ENCODE measurements at places on chromosomes 3 and 15. TPM values are rescaled to one million over a fixed set of nuclear protein-coding genes. Genes with fewer than 3 reads are reported as not detected.

SH2D7 gene
- total RNA-seq = not detected

CAND2 gene
- 1.8 TPM for total RNA-seq

DISP2 gene
- 0.19 TPM for total RNA-seq

IL17RC gene
- total RNA-seq = 0.93 TPM

DNA sequence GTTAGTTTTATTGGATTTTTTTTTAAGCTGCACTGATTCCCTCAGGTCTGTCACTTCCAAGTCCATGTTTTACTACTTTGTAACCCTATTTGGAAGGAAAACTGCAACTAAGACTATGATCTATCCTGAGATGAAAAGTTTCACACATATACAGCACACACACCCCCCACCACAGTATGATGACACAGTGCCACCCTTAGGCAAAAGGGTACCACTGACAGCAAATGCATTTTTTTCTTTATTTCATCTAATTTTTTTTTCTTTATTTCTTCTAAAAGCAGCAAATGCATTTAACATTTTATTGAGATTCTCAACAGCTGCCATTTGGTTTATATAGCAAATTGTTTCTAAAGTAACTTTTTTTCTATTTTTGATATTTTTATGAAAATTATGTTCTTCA lies 21.2 kb downstream of the NGRN start:
- H3K4me3 ChIP-seq = no peak overlapping the region
- no peaks in the 10 kb centered on the region for H3K27me3 ChIP-seq
- DNase-seq = peak; percentile 37
- H3K27ac ChIP-seq = no peak overlapping the region
- H3K4me1 ChIP-seq = no peaks in the 10 kb centered on the region
- H3K36me3 ChIP-seq = no peaks in the 10 kb centered on the region

- DNase-seq = no peak
- H3K4me1 ChIP-seq = peaks cover 15% of the 10 kb centered on the region
- peaks cover 2% of the 10 kb centered on the region for H3K36me3 ChIP-seq
- H3K4me3 ChIP-seq = no peak overlapping the region
Measured at GRCh38 chr15:36886191-36886590, 214.2 kb downstream of the MEIS2 start.

DNA sequence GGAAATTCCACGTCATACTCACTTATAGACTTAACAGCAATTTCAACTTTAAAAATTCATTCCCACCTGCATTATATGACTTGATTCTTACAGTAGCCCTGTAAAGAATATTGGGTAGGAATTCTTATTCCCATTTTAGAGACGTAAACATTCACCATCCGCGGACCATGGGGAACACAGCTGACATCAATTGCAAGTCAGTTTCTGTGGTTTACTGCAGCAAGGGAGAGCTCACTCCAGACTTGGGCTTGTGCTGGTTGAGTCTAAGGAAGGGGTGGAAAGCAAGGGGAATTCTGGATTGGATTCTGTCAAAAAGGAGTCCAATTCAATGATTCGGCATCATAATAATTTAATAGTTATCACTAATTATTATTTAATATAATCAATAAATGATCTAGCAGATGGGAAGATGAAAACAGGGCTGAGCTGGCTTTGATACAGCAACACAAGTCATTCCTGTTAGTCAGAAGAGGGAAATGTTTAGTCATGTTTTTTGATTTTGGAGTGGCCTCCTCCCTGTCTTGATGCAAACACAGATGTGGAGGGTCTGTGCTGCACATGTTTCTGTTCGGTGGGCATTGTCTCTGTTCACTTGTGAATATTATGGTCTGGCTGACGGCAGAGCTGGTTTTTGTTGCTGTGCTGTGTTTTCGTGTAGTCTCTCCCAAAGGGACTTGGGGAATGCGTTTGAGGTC lies 9.7 kb downstream of the LIPC start:
- H3K27me3 ChIP-seq = no peaks in the 10 kb centered on the region
- H3K4me1 ChIP-seq = peaks cover 32% of the 10 kb centered on the region
- H3K36me3 ChIP-seq = no peaks in the 10 kb centered on the region
- no peak for DNase-seq
- peak overlapping the region; percentile 19 for H3K27ac ChIP-seq

DNA sequence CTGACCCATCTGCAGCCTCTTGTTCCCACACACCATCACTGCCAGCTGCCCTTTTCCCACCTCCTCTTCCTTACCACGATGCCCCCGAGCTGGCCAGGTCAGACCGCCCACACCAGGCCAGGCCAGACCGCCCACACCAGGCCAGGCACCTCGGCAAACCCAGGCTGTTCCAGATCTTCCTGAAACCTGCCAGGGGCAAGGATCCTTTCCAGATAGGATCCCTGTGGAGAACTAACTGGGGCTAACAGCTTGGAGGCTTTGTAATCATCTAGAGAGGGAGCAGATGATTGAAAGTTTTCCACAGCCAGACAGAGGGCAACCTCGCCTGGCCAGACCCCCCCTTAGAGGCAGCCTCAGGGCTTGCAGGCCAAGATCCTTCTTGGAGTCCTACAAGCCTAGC lies 287.3 kb upstream of the TLE3 start:
- H3K4me1 ChIP-seq = no peaks in the 10 kb centered on the region
- no peaks in the 10 kb centered on the region for H3K36me3 ChIP-seq
- no peak overlapping the region for H3K27ac ChIP-seq

DNA sequence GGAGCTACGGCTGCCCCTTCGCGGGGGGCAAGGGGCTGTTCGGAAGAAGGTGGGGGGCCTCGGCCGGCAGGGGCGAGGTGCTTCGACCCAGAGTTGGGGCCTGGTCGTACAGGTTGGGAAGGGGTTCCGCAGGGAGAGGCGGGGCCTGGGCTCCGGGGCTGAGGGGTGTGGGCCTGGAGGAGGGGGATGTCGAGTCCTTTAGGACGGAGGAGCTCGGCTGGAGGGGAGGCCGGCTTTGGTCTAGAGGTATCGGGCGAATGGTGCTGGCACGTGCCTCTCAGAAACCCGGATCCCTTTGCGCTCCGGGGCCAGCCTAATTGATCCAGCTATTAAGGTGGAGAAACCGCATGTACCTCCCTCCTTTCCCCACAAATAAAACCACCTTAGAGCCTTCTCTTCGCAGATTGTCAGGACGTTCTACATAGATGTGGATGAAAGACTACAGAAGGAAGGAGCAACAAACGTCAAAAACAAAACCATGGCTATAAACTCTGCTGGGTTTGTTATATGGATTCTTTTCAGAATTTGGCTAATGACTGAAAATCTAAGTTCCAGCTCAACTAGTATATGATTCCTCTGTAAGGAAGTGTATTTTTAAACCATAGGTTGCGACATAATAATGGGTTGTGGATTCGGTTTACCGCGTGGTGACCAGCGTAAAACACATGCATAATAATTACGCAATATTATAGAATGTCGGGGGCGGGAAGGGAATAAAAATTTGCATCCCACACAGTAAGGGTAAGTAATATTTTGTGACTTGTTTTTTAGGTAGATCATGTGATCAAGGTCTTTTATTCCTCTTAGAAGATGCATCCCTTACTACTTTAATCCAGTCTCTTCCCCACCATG lies 644 bp upstream of the NGLY1 start:
- H3K27ac ChIP-seq = peak overlapping the region; percentile 73
- H3K4me3 ChIP-seq = peak overlapping the region; percentile 86
- H3K27me3 ChIP-seq = no peaks in the 10 kb centered on the region
- DNase-seq = peak; percentile 54

GRCh38 chr3:102205647-102206046 lies 229.2 kb upstream of the ZPLD1 start:
- DNase-seq = no peak
- H3K36me3 ChIP-seq = peaks cover 3% of the 10 kb centered on the region
- H3K4me3 ChIP-seq = no peak overlapping the region
- H3K27me3 ChIP-seq = no peaks in the 10 kb centered on the region
- H3K4me1 ChIP-seq = no peaks in the 10 kb centered on the region

DNA sequence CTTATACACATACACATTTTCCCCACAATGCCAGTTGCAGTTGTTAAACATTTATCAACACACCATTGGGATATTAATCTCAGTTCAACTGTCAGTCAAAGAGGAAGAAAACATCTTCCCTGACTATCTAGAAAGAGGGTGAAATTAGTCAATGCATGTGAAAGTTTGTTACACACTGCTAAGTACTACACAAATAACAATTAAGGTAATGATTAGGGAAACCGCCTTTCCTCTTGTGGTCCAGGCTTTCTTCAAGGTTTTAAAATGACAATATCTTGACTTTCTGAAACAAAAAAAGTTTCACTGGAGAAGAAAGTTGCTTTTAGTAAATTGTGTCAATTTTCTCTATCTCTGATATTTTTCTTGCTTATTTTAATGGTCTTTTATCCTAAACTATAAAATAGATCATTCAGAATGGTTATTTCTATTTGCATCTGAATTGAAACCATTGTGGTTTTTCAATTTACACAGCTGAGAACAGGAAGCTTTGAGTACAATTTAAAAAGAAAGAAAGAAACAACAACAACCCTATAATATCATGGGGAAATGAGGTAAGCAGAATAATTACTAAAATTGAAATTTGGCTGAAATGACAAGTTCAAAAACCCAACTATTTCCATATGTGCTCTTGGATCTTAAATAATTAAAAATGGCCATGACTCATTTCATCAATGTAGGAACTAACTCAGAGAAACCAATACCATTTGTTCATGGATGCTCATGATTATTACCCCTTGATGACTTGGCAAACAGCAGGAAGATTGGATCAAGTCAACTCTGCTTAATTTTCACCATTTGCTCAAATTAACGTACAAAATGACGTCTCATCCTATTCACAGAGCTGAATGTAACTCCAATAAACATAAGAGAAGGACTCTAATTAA lies 31.7 kb downstream of the GPR149 start:
- H3K27ac ChIP-seq = no peak overlapping the region
- no peaks in the 10 kb centered on the region for H3K4me1 ChIP-seq
- DNase-seq = no peak
- H3K36me3 ChIP-seq = no peaks in the 10 kb centered on the region

DNA sequence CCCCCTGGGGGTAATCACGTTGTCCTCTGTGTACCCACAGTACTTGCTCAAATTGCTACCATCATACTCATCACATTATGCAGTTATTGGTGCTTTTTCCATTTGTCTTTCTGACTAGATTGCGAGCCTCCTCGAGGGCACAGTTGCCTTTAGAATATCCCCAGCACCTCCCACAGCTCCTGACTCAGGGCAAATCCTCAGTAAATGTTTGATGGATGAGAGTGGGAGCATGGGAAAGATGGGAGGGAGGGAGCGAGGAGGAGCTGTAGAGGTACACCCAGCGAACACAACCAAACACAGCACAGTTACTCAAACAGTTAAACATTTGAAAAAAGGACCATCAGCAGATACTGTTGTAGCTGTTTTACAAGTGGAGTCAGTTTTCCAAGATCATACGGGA lies 27.9 kb downstream of the SIDT1 start:
- peaks cover 20% of the 10 kb centered on the region for H3K4me1 ChIP-seq
- no peak overlapping the region for H3K27ac ChIP-seq
- no peaks in the 10 kb centered on the region for H3K27me3 ChIP-seq
- no peak for DNase-seq
- H3K36me3 ChIP-seq = no peaks in the 10 kb centered on the region

- DNase-seq = no peak
- no peak overlapping the region for H3K27ac ChIP-seq
- no peak overlapping the region for H3K4me3 ChIP-seq
- H3K27me3 ChIP-seq = no peaks in the 10 kb centered on the region
- peaks cover 6% of the 10 kb centered on the region for H3K36me3 ChIP-seq
- peaks cover 47% of the 10 kb centered on the region for H3K4me1 ChIP-seq
Measured at GRCh38 chr15:74415966-74416916, 17.5 kb downstream of the SEMA7A start.

DNA sequence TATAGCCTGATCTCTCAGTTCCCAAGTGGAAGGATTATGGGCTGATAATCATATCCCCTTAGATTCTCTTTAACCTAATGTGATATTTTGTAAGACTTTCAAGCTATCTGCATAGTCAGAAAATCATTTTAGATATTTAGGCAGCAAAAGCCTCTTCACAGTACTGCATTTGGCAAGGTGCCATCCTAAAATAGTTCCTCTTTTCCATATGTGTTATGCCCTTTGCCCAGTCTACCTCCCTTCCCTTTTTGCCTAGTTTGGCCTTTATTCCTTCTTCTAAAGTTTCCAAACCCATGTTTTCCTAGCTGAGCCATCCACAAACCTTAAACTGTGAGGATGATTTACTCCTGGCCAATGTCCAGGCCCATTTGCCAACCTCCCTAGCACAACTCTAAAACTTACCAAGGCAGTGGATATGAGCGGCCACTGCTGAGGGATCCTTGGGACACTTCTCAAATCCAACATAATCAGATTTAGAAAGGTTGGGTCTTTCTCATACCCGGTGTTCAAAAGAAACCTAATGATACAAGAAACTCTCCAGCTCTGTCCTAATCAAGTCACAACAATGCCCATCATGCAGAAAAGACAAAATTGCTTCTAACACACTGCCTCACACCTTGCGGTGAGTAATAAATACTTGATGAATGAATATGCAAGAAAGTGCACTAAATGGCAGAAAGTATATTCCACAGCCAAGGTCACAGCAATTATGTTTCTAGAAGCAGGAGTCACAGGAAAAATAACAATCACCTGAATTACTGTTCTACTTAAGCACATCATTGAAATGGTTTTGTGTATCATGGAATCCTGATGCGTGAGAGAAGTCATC lies 493.9 kb downstream of the NLGN1 start:
- H3K27ac ChIP-seq = no peak overlapping the region
- DNase-seq = no peak
- no peaks in the 10 kb centered on the region for H3K36me3 ChIP-seq

DNA sequence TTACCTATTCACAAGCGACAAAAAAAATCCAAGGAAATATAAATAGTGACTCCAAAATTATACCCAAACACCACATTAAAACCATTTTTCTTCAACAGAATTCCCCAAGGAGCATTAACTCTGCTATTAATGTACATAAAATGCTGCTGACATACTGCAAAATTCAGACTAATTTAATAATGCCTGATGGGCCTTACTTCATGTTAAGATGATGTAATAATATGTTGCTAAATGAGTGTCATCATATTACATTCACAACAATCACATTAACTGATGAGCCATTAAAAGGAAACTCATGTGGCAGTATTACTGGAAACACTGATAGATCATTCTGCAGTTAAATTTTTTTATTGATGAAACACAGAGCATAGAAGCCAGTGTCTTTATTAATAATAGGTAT lies 204.9 kb upstream of the CGNL1 start:
- H3K4me3 ChIP-seq = no peak overlapping the region
- peaks cover 5% of the 10 kb centered on the region for H3K4me1 ChIP-seq
- no peak for DNase-seq
- H3K27ac ChIP-seq = no peak overlapping the region
- H3K27me3 ChIP-seq = no peaks in the 10 kb centered on the region

DNA sequence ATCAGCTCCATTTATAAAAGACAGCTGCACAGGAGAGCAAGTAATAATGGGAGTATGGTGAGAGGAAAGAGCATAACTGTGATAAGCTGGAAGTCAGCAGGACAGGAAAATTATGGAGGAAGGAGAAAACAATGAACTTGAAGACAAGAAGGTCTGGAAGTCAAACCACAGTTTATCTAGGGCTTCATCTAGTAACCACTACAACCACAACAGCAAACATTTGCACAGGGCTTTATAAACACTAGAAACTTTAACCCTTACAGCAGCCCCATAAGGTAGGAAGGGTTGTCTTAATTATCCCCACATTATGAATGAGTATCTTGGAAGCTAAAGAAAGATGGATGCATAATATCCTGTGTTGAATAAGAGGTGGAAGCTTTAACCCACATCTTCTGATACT lies 820.8 kb downstream of the IGSF11 start:
- H3K4me1 ChIP-seq = no peaks in the 10 kb centered on the region
- no peaks in the 10 kb centered on the region for H3K27me3 ChIP-seq
- no peak overlapping the region for H3K27ac ChIP-seq
- no peak for DNase-seq
- no peaks in the 10 kb centered on the region for H3K36me3 ChIP-seq
